ENCODE measurements at places on chromosomes 2 and 18.

DNA sequence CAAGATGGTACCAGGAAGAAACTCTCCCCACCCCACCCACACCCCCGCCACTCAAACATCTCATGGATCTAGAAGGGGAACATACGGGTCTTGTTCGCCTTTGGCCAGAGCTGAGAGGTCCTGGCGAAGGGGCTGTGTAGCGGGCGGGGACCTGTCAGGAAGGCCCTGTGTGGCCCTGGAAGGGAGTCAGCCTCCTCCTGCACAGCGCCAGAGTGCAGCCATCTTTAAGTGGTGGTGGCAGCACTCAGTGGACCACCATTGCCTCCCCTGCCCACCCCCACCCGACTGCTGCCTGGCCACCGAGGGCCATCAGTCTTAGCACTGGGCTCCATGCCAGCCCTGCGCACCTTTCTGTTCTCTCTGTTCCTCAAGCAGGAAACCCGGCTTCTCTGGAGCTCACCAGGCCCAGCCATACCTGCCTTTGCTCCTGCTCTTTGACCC, 11.6 kb upstream of the FAHD2A start:
- no peak for DNase-seq

- no peak for DNase-seq
Observed at GRCh38 chr2:9952856-9953503, 1.5 kb downstream of the GRHL1 start.

DNA sequence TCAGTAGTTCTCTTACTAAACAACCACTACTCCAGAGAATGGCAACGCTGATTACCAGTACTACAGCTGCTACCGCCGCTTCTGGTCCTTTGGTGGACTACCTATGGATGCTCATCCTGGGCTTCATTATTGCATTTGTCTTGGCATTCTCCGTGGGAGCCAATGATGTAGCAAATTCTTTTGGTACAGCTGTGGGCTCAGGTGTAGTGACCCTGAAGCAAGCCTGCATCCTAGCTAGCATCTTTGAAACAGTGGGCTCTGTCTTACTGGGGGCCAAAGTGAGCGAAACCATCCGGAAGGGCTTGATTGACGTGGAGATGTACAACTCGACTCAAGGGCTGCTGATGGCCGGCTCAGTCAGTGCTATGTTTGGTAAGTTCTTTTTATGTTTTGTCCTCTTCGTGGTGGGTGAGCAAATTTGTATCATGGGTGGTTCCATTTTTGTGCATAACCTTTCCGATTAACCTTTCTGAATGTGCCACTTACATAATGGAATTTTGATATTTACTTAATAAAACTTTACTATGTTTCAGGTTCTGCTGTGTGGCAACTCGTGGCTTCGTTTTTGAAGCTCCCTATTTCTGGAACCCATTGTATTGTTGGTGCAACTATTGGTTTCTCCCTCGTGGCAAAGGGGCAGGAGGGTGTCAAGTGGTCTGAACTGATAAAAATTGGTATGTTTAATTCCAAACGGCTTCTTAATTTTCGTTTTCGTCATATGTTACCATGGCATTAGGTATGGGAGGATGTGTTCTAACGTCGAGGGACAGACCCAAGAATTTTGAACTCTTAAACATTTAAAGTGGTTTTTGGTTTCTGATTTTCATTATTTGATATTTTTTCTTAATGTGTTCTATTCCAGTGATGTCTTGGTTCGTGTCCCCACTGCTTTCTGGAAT, 1.3 kb downstream of the SLC20A1 start:
- no peak for DNase-seq

- DNase-seq, result no peak
Observed at GRCh38 chr18:25399554-25399953, 47.6 kb upstream of the ZNF521 start.

DNA sequence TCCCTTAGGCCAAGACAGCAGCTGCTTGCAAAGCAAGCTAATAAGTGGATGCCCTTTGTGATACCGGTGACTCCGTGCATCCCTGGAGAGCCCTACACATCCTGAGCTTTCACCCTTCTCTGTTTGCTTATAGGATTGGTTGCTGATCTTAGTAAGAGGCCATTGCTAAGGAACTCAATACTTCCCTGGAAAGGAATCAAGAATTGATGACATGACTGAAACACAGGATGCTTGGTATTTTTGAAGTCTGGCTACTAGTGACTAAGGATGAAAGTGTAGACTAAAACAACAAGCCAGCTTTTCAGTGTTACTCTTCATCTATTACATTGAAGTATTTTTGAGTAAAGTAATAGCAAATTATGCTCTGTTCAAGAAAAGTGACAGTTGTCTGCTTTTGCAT, 123.0 kb upstream of the SERPINE2 start:
- no peak for DNase-seq

GRCh38 chr2:120245520-120246332, 6.9 kb upstream of the RALB start:
- peak; percentile 46 for DNase-seq

DNA sequence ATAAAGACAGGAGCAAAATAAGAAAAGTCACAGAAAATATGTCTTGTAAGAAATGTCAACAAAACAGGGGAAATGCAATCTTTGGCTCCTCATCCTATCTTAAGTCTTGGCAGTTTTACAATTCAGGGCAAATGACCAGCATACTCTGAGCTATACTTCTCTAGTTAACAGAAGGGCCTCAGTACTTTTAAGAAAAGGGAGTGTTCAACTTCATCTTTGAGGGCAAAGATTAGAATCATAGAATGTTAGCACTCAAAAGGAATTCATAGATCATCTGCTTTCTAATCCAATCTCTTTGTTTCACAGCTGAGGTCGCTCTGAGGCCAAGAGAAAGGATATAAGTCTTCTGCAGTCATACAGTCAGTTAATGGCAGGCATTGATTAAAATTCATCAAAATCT, 174.0 kb upstream of the NT5C1B start:
- DNase-seq, result no peak

DNA sequence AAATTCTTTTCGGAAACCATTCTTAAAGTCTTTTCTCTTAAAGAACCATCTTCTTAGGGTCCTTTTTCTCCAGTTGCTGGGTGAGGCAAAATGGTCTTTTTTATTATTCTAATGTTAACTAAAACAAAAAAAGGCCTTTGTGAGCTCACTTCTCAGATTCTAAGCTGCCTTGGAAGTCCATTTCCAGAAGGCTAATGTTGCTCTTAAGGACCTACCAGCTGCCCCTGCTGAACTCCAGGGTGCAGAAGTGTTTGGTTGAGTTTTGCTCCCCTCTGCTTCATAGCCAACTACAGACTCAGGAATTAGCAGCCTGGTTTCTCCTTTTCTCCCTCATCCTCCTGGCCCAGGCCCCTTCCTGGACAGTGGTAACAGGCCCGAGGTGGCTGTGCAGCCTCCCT, 23.4 kb downstream of the APCDD1 start:
- DNase-seq, result no peak

DNA sequence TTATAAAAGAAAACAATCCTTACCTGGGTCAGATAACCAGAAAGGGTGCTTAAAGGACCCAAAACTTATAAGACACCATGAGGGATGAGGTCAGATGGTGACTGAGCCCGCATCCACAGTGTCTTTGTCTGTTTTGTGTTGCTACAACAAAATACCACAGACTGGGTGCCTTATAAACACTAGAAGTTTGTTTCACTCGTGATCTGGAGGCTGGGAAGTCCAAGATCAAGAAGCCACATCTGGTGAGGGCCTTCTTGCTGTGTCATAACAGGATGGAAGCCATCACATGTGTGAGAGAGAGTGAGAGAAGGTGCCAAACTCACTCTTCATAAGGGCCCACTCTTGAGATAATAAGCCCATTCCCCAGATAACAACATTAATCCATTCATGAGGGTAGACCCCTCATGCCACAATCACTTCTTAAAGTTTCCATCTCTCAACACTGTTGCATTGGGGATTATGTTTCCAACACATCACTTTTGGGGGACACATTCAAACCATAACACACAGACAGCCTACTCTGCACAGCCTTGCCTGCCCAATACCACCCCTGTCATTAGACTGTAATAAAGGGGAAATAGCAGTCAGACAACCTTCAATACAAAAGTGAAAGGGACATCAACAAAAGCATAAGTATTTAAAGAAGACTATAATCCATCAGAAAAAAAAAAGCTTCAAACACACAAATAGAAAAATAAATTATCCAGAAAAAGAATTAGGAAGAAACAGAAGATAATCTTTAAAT, 249.8 kb downstream of the ANAPC1 start:
- no peak for DNase-seq

DNA sequence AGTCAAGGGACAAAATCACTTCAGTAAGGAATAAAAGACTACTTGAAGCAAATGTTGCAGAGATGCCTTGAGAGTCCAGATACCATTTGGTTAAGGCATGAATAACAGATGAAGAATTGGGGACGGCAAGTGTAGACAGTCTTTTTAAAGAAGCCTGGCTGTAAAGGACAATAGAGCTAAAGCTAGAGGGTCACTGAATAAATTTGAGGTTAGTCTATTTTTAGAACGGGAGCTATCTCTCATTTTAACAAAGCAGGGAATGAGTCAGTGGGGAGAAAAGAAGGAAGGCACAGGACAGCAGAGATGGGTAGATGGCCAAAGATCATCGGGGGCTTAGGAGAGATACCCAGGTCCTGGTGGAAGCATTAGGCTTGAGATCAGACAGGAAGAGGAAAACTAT, 30.6 kb upstream of the CHN1 start:
- no peak for DNase-seq

GRCh38 chr2:36068086-36068485, 287.5 kb upstream of the CRIM1 start:
- DNase-seq, result no peak

DNA sequence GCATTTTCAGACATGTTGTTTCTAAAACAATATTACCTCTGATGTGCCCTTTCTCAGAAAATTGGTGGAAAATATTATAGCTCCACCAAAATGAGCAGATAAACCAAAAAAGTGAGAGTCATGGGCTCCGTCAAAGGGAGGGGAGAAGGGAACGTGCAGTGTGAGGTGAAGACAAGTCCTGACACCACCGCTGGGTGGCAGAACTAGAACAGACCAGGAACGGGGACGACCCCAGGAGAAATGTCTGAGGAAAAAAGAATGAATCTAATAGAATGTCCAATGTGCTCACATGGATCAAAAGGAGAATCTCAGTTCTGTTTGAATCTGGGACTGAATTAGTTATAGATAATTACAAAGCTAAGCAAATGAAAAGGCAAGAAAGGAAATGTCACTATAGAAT, 22.6 kb upstream of the BCL2 start:
- DNase-seq, result no peak

GRCh38 chr2:111201214-111201613, 80.5 kb downstream of the BCL2L11 start:
- no peak for DNase-seq

DNA sequence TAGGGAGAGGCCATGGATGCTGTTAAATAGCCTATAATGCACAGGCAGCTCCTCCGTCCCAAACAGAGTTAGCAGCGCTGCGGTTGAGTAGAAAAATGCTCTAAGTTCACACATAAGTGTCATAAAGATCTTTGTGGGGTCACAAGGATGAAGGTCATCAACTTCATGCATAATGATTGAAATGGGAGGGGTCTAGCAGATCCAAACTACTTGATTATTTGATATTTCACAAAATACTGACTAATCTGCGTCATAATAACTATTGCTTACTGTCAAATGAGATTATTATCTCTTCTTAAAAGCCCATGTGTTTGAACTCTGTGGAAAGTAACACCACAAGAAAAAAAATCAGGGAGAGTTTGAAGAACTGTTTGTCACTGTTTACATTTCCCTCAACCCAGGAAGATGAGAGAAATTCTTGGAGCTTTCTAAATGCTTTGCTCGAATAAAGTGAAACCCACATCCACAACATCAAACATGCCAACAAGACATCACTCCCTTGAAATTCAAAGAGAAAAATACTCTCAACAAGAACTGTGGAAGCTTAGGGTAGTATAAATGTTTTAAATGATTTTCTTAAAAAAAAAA, 50.5 kb upstream of the CREB1 start:
- no peak for DNase-seq

DNA sequence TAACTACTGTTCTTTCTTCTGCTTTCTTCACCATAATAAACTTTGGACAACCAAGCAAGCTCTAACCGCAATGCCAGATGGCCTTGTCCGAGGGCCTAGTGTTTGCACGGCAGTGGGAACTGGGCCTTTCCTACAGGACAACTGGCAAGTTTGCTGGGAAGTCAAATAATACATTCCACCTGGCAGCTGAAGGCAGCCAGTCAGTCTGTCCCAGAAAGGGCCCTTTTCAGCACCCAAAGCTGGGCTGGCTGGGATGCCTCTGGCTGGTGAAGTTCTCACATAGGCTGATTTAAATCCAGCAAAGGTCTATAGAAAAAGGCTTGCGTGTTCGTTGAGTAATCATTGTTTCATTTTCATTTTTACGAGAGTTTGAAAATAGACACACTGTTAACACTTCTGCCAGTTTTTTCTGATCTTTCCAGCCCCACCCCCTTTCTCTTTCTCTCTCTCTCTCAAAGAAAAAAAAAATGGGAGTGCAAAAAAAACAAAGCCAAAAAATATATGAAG, 110.0 kb upstream of the EPAS1 start:
- DNase-seq, result no peak

DNA sequence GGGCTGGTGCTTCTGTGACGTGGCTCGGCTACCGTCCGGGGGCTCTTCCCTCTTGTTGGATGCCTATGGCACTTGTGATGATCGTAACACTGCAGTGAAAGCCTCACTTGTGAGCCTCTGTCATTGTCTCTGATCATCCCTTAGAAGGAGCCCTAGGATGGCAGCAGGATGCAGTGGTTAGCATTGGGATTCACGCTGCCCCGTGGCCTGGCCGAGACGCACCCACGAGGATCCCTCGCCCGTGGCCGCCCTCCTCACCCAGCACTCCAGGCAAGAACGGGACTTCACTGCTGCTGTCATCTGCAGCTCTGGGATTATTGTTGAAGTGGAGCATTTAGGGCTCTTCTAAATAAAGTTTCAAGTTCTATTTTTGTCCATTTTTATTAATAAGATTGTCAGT, 46.8 kb upstream of the CTDP1 start:
- DNase-seq, result no peak

- DNase-seq, result no peak
Observed at GRCh38 chr2:21819454-21819853, 695.7 kb downstream of the TDRD15 start.

DNA sequence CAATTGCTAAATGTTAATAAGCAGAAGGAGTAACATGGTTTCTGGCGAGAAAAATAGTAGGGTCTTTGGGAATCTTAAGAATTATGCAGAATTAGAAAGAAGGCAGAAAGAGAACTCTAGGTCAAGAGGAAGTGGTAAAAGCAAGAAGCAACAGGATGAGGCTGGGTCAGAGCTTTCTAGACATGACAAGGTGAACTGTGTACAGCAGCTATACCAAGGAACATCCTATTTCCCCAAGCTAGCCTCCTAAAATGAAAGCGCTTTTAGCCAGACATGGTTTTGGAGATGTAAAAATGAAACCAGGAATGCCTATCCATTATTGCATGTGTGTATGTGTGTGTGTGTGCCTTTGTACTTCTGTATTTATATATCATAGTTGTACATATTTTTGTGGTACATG, 42.3 kb upstream of the STAT1 start:
- no peak for DNase-seq

GRCh38 chr2:71426721-71427120, 26.6 kb upstream of the DYSF start:
- no peak for DNase-seq

DNA sequence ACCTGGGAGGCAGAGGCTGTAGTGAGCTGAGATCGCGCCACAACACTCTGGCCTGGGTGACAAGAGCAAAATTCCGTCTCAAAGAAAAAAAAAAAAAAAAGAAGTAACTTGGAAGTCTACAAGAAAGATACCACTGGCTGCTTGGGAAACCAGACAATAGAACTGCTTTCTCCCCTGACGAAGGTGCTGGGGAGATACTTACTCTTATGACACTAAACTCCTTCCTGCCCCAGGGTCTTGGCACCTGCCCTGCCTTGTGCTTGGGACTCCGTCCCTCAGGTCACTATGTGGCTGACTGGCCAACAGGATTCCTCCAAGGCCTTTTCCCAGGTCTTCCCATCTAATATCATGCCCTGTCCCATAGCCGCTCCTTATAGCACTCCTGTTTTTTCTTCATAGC, 30.7 kb downstream of the INPP5D start:
- no peak for DNase-seq
